Activated B cell treated with CpG ODN at 0.5 μM for 24 hours (primary cell): ENCODE measurements at places on chromosomes 2 and 18.

GRCh38 chr2:233793465-233794127 is 15.5 kb downstream of the MROH2A start:
- no peak for DNase-seq

DNA sequence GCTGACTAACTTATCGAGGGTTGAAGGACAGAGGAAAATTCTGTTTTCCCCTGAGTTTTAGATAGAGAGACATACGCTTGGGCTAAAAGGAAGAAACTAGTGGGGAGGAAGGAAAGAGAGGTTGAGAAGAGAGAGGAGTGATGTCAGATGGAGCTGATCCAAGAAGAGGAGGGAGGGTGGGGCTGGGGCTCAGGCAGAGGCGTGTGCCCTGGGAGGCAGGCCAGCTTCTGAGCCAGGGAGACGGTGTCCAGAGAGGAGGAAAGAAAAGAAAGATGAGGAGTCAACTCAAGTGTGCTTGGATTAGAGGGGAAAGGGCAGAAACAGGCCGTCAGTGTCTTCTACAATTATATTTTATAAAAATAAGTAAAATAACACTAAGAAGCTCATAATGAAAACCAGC is 56.2 kb downstream of the EMILIN2 start:
- no peak for DNase-seq

DNA sequence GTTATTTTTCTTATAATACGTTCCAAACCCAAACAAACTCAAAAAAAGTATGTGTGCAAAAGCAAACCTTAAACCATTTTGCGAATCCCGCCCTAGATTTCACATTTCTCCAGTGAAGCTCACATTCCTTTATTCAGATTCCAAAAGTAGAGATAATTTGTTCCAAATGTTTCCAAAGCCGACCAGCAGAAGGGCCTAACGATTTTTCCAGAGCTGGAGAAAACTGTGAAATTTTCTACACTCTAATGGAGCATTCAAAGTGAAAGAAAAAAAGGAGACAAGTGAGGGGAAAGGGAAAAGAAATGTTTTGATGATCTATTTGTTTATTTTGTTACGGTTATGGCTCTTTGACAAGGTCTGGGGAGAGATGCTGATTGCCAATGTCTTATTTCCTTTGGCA is 286.5 kb upstream of the SLC14A2 start:
- DNase-seq: no peak

DNA sequence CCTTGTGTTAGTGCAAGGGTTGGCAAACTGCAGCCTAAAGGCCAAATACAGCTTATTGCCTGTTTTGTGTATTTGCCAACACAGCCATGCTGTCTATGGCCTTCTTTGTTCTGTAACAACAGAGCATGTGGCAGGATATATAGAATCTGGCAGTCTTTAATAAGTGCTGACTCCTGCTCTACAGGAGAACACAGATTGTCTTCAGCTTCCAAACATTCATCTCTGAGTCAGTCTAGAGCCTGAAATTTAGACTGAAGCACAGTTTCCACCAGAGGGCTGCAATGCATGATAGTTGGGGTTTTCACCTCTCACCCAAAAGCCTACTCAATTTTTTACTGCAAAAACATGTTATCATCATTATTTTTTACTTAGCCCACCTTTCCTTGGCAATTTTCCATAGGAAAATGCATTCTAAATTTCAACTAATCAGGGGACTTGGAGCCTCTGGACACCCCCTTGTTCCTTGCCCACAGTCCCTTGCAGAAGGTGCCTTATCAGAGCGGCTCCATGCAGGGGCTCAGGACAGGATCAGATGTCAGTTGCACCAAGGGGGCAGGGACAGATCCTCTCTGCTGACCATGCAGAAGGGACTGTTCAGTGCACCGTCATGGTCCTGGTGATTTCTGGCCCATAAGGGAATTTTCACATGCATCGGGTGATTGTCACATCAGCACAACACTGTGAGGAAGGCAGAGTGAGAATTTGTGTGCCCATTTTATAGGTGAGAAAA is 12.4 kb downstream of the IL37 start:
- DNase-seq: no peak

DNA sequence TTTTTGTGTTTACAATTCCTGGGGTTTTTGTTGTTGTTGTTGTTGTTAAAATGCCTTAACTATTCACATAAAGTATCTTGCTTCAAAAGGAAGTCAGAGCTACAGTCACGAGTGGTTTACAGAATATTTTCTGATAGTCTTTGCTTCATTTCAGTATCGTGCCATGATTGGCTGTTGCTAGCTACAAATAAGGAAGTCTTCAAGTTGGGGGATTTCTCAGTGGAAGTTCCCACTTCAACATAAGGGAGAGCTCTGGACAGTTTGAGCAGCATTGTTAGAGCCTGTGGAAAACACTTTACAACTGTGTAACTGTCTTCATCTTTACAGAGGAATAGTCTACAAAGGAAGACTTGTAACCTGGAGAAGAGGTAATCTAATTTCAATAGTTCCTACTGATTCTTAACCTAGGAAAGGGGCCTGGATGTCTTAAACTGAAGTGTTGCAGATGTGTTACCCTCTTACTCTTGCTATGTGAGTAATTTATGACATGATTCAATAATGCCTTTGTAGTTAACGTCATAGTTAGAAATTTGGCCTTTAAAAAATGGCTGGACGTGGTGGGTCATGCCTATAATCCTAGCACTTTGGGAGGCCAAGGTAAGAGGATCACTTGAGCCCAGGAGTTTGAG is 23.4 kb upstream of the TANK start:
- DNase-seq: no peak

DNA sequence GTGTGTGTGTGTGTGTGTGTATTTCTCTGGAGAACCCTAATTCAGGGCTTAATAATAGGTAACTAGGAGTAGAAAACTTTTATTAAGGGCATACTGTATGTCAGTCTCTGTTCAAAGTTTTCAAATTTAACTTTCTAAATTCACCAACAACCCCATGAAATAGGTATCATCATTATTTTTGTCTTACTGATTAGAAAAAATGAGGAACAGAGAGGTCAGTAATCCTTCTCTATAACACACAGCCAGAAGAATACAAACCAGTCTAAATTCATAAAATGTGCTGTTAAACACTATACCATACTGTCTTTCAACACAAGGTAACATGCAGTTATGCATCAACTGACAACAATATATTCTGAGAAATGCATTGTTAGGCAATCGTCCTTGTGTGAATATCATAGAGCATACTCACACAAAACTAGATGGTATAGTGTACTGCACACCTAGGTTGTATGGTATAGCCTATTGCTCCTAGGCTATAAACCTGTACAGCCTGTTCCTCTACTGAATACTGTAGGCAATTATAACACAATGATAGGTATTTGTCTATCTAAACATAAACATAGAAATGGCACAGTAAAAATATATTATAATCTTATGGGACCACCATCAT is 143.1 kb downstream of the PTH2R start:
- no peak for DNase-seq

DNA sequence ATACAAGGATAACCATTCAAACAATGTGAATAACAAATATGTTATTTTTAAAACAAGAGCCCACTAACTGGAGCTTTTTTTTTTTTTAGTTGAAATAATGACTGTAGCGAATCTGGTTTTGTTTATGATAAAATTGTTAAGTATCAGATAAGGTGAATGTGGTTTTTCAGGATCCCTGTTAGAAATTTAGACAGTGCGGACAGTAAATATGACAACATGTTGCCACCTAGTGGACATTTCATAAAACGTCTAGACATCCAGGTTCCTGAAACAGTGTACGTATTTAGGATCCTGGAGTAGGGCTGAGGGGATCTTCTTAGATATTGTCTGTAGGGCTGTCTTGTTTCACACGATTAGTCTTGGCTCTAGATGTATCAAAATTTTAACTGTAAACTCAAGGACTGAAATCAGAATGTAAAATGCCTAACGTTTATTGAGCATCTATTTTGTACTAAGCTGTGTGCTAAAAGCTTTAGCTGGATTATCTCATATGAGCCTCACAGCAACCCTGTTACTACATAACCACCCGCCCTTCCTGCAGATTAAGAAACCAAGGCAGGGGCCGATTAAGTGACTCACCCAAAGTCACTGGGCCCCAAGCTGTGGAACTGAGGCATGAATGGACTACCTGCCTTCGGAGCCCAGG is 23.9 kb upstream of the CCDC68 start:
- DNase-seq: no peak

GRCh38 chr2:192313773-192314172 is 119.0 kb upstream of the TMEFF2 start:
- no peak for DNase-seq
